Activated CD8-positive, alpha-beta memory T cell treated with anti-CD3 and anti-CD28 coated beads for 48 hours (primary cell): ENCODE measurements at places on chromosomes 13 and 19.

GRCh38 chr13:24680921-24681604, 855 bp downstream of the ATP12A start:
- DNase-seq, result no peak

DNA sequence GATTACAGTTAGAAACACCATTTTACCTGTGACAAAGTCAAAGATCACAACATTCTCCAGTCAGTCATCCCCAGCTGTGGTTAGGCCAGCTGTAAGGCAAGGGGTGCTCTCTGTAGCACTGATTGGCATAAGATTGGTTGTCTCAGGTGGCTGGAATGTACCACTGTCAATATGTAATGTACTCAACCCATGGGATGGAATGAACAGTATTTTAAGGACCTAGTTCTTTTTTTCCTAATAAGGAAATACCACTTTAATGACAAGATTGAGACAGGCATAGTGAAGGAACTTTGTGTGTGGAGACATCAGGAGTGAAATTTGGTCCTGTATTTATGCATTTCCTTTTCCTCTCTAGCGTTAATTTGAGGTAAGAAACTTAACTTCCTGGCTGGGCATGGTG, 310.7 kb downstream of the ITGBL1 start:
- no peak for DNase-seq

GRCh38 chr13:21782736-21783135, 111.9 kb downstream of the FGF9 start:
- DNase-seq, result no peak

DNA sequence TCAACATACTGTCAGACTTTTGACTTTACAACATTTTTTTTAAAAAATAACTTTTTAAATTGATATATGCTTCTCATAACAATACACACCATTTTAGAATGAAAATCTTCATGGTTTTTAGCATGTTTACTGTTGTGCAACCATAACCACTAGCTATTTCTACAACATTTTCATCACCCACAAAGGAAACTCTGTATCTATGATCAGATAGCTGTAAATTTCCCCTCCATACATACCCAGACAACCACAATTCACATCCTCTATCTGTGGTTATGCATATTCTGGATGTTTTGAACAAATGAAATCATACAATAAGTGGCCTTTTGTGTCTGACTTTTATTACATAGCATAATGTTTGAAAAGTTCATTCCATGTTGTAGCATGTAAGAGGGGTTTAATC, 1666.0 kb downstream of the EFNB2 start:
- DNase-seq, result no peak

- no peak for DNase-seq
These were observed 50.6 kb upstream of the PCDH20 start for GRCh38 chr13:61466280-61466679.

GRCh38 chr13:50945669-50946068, 36.1 kb downstream of the RNASEH2B start:
- no peak for DNase-seq

DNA sequence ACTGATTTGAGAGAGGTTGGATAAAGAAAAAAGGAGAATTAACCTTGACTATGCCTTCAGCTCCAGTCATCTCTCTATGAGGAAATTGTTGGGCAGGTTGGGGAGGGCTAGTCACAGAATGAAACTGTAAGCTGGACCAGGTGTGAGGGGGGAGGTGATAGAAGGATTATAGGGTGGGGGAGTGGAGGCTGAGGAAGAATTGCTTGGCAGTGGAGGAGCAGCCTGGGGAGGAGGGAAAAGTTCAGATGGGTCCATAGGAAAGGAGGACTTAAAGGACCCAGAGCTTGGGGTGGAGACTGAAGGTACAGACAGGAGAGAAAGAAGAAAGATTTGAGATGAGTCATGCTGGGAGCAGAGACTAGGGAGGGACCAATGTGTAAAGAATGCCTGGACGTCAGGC, 8.2 kb upstream of the ZNF431 start:
- no peak for DNase-seq

- no peak for DNase-seq
These were observed 25.4 kb downstream of the MAP2K2 start for GRCh38 chr19:4098493-4098892.

DNA sequence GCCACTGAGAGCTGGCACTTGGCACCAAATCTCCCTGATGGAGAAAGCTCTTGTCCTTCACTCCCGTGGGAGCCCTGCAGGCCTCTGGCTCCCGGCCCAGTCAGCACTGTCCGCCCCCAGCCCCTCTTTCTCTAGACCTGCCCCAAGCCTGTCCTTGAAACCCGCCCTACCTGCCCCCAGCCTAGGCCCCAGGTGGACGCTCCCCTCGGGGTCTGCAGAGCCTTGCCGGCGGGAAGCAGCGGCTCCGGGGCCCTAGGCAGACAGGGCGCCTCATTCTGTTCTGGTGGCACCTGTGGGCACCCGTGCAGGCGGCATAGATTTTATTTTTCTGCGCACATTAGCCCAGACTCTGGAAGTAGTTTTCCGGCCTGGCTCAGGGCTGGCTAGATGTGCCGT, 17.6 kb downstream of the IL17D start:
- no peak for DNase-seq

GRCh38 chr13:30700364-30700763, 35.0 kb upstream of the ALOX5AP start:
- DNase-seq, result no peak

- DNase-seq, result no peak
These were observed 60.3 kb downstream of the IRS2 start for GRCh38 chr13:109725995-109726637.

DNA sequence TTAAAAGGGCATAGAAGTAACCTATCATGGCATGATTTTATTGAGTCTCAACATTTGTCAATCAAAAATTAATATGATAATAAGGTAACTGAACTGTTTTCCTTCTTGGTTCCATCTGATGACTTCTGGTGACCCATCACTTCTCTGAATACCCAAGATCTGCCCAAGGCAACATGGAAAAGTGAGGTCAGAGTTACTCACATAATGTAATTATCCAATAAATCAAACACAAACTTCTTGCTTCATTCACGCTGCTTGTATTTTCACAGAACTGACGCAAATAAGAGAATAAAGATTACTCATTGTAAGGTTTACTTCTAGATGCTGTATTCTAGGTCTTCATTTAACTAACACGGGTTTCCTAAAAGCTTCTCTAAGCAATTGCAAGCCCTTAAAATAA, 361.6 kb downstream of the RBM26 start:
- no peak for DNase-seq

DNA sequence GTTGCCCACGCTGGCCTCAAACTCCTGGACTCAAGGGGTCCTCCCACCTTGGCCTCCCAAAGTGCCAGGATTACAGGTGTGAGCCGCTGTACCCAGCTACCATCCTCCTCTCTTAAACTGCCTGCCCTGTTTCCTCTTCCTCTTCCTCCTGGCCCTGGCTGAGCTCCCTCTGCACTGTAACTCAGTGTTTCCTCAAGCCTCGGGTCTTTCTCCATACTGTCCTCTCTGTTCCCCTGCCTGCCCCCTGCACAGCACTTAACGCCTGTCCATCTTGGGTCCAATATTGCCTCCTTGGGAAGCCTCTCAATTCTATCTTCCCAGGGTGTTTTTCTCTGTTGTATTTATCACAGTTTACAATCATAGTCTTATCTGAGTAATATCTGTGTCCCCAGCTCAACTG, 6.1 kb downstream of the LIPE start:
- no peak for DNase-seq

- DNase-seq, result no peak
These were observed 54.3 kb downstream of the GGACT start for GRCh38 chr13:100534147-100534843.
